ENCODE measurements at places on chromosomes 2 and 18.

GRCh38 chr2:20471902-20472559 is 25.2 kb downstream of the RHOB start:
- H3K4me3 ChIP-seq = no peak overlapping the region
- H3K36me3 ChIP-seq = no peaks in the 10 kb centered on the region

GRCh38 chr2:176157499-176158185 is 535 bp downstream of the HOXD3 start:
- no peak for DNase-seq
- peaks cover 6% of the 10 kb centered on the region for H3K36me3 ChIP-seq
- no peak overlapping the region for H3K27ac ChIP-seq
- H3K4me1 ChIP-seq = peaks cover 30% of the 10 kb centered on the region

- DNase-seq = no peak
- peak overlapping the region; percentile 41 for H3K27ac ChIP-seq
- H3K4me3 ChIP-seq = no peak overlapping the region
- H3K27me3 ChIP-seq = no peaks in the 10 kb centered on the region
- peaks cover 35% of the 10 kb centered on the region for H3K4me1 ChIP-seq
Measured at GRCh38 chr2:20624884-20625485, 25.9 kb downstream of the HS1BP3 start.

- no peaks in the 10 kb centered on the region for H3K36me3 ChIP-seq
- H3K27ac ChIP-seq = no peak overlapping the region
- no peak for DNase-seq
- H3K4me1 ChIP-seq = peaks cover 23% of the 10 kb centered on the region
Measured at GRCh38 chr2:128444121-128444771, 125.6 kb upstream of the HS6ST1 start.

DNA sequence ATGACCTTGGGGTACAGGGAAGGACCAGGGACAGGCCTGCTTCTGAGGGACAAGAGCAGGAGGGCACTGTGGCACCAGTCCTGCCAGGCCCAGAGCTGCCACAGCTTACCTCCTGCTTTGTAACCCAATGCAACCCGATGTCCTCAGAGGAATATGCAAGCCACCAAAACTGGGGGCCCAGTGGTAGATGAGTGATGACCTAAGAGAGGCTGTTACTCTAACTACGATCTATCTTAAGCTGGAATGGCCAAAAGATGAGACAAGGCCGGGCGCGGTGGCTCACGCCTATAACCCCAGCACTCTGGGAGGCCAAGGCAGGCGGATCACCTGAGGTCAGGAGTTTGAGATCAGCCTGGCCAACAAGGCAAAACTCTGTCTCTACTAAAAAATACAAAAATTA is 12.8 kb downstream of the CYB5A start:
- no peak overlapping the region for H3K4me3 ChIP-seq
- no peaks in the 10 kb centered on the region for H3K4me1 ChIP-seq
- H3K27me3 ChIP-seq = no peaks in the 10 kb centered on the region
- H3K36me3 ChIP-seq = no peaks in the 10 kb centered on the region
- H3K27ac ChIP-seq = no peak overlapping the region
- DNase-seq = no peak

- H3K27me3 ChIP-seq = no peaks in the 10 kb centered on the region
- no peak overlapping the region for H3K4me3 ChIP-seq
- peaks cover 35% of the 10 kb centered on the region for H3K4me1 ChIP-seq
- no peak for DNase-seq
- H3K27ac ChIP-seq = no peak overlapping the region
- no peaks in the 10 kb centered on the region for H3K36me3 ChIP-seq
Measured at GRCh38 chr18:34647251-34647650, 62.8 kb upstream of the DTNA start.

DNA sequence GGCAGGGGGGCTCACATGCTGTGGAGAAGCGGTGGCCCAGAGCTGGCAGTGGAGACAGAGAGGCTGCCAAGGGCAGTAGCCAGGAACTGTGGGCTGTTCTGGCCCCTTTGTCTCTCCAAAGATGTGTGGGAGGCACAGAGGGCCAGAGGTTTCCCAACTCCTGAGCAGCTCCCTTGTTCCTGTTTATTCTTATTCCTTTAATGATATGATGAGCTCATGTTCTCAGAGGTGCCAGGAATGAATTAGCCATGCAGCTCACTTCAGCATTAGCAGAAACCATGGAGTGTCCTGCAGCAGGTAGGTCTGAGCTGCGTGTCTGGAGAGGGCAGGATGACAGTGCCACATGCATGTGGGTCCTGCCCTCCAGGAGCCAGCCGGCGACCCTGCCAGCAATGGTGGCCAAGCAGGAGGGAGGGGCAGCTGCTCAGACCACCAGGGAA is 77.9 kb upstream of the FZD7 start:
- H3K27ac ChIP-seq = no peak overlapping the region
- no peak for DNase-seq
- H3K4me3 ChIP-seq = no peak overlapping the region
- peaks cover 12% of the 10 kb centered on the region for H3K4me1 ChIP-seq
- H3K36me3 ChIP-seq = no peaks in the 10 kb centered on the region
- H3K27me3 ChIP-seq = no peaks in the 10 kb centered on the region

DNA sequence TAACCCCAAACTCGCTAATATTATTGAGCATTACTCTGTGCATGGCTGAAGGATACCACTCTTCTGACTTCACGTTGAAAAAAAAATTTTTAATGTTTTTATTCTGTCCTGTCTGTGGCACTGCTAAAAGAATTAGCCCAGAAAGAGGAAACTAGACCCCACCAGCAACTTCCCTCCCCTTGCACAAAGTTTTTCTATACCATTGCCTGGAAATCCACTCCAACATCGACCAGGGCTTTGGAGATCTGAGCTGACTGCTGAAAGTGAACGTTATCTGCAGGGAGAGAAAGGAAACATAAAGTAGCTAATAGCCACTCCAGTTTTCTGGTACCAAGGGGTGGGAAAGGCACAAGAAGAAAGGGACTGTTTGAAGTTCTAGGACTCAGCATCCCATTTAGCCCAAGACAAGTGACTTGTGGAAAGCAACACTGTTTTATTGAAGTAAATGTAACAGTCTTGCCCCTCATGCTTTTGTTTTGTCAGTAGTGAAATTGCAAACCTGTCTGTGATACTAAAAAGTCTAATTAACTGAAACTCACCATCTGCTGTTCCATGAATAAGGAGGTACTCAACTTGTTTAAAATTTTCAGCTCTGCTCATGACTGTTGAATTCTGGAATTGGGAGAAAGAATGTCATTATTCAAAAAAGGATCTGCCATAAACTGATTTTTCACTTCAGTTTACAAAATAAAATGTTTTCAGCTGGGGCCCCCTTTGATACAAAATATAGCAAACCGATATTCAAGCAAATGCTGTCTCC is 79.1 kb downstream of the DPP4 start:
- H3K4me3 ChIP-seq = no peak overlapping the region
- no peak for DNase-seq
- no peaks in the 10 kb centered on the region for H3K36me3 ChIP-seq
- H3K27ac ChIP-seq = no peak overlapping the region
- no peaks in the 10 kb centered on the region for H3K27me3 ChIP-seq
- H3K4me1 ChIP-seq = no peaks in the 10 kb centered on the region

- H3K36me3 ChIP-seq = no peaks in the 10 kb centered on the region
- no peak for DNase-seq
- H3K27me3 ChIP-seq = no peaks in the 10 kb centered on the region
- no peaks in the 10 kb centered on the region for H3K4me1 ChIP-seq
Measured at GRCh38 chr2:148523315-148523714, 121.2 kb upstream of the EPC2 start.

DNA sequence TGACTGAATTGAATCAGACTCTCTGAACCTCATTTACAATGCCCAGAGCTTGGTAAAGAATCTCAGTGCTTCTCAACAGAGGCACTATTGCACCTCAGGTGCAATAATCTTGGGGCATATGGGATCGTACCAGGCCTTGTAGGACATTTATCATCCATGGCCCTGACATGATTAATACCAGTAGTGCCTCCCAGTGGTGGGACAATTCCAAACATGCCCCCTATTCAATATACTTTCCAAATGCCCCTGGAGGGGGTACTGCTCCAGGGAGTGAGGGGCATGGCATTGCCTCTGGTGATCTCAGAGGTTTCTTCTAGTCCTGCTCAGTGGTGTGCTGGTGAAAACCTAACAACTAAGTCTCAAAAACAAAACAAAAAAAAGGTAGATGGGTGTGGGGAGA is 174.9 kb upstream of the SMAD2 start:
- H3K27ac ChIP-seq = no peak overlapping the region
- H3K36me3 ChIP-seq = no peaks in the 10 kb centered on the region
- H3K27me3 ChIP-seq = no peaks in the 10 kb centered on the region
- no peak overlapping the region for H3K4me3 ChIP-seq
- no peaks in the 10 kb centered on the region for H3K4me1 ChIP-seq
- DNase-seq = no peak

DNA sequence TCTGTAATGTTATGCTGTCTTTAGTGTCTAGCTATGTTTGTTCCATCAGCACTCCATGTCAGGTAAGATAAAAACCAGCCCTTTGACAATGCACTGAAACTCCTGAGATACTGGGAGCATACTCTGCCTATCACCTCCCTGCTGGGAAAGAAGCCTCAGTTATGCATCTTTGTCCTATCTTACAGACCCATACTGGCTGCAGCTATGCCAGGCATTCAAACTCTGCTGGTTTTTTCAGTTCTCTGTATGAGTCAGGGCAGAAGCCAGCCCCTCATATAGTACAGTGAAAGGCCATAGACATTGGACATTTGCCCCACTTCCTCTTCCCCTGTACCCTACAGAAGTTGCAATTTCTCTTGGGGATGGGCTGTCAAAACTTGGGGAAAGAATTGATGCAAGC is 181.1 kb upstream of the RGPD4 start:
- H3K27me3 ChIP-seq = no peaks in the 10 kb centered on the region
- no peaks in the 10 kb centered on the region for H3K4me1 ChIP-seq
- H3K27ac ChIP-seq = no peak overlapping the region
- H3K36me3 ChIP-seq = no peaks in the 10 kb centered on the region
- no peak for DNase-seq

DNA sequence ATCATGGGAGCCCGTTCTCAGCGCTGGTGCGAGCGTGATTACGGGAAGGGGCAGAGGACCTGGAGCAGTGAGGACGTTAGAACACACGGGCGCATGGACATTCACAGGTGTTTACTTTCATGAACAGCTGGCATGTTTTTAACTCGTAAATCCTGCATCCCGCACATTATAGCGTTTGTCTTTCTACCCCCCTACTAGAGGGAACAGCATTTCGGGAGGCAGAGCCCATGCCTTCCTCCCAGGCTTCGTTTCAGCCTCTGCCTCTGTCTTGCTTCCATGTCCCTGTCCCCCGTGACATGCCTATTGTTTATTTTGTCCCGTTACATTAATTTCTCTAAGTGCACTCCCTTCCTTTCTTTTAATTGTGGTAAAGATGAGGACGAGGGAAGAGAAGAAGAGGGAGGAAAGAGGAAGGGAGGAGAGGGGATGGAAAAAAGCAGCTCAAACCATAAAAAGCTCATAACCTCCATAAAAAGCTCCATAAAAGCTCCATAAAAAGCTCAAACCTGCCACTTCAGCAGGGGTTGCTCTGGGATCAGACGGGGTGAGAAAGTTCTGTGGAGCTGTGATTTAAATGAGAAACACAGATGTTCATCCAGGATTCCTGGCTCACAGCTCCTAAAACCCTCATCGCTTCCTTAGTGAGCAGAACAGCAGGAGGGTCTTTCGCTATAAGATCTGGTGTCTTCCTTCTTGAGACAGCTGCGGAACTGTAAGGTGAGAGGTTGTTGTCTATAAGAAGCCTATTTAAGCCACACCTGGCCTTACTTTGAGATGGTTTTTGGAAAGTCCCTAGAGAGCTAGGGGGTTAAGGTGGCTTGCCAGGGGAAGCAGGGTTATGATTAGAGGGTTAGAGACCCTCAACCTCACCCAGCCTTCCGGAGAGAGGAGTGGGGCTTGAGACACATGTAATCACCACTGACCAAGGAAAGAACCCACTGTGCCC is 66.6 kb upstream of the SNTG2 start:
- H3K27ac ChIP-seq = no peak overlapping the region
- DNase-seq = no peak
- H3K4me3 ChIP-seq = no peak overlapping the region
- no peaks in the 10 kb centered on the region for H3K27me3 ChIP-seq
- no peaks in the 10 kb centered on the region for H3K4me1 ChIP-seq

GRCh38 chr2:238554468-238555315 is 128.0 kb downstream of the ASB1 start:
- H3K4me3 ChIP-seq = no peak overlapping the region
- H3K27ac ChIP-seq = no peak overlapping the region
- no peaks in the 10 kb centered on the region for H3K4me1 ChIP-seq
- DNase-seq = no peak
- no peaks in the 10 kb centered on the region for H3K36me3 ChIP-seq

DNA sequence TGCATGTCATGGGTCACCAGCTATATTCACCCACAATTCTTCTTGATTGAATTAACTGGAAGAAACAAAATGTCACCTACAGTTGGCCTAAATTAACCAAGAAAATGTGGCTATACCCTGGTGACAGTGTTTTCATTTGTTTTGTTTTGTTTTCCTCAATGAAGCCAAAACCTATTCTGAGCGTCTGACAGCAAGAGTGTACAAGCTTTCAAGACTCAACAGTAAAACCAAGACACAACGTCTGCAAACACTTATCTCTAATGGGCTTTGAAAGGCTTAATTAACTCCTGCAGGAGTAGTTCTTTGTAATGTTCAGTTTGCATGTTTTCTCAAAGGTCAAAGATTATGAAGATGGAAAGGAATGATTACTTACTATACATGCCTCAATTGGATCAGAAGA is 827.6 kb upstream of the KLHL29 start:
- no peaks in the 10 kb centered on the region for H3K4me1 ChIP-seq
- DNase-seq = no peak
- H3K27me3 ChIP-seq = no peaks in the 10 kb centered on the region
- no peak overlapping the region for H3K4me3 ChIP-seq
- H3K27ac ChIP-seq = no peak overlapping the region
- no peaks in the 10 kb centered on the region for H3K36me3 ChIP-seq

GRCh38 chr2:28152585-28153280 is 239.9 kb upstream of the FOSL2 start:
- H3K27me3 ChIP-seq = no peaks in the 10 kb centered on the region
- H3K4me1 ChIP-seq = no peaks in the 10 kb centered on the region
- DNase-seq = no peak
- H3K27ac ChIP-seq = no peak overlapping the region
- no peak overlapping the region for H3K4me3 ChIP-seq

DNA sequence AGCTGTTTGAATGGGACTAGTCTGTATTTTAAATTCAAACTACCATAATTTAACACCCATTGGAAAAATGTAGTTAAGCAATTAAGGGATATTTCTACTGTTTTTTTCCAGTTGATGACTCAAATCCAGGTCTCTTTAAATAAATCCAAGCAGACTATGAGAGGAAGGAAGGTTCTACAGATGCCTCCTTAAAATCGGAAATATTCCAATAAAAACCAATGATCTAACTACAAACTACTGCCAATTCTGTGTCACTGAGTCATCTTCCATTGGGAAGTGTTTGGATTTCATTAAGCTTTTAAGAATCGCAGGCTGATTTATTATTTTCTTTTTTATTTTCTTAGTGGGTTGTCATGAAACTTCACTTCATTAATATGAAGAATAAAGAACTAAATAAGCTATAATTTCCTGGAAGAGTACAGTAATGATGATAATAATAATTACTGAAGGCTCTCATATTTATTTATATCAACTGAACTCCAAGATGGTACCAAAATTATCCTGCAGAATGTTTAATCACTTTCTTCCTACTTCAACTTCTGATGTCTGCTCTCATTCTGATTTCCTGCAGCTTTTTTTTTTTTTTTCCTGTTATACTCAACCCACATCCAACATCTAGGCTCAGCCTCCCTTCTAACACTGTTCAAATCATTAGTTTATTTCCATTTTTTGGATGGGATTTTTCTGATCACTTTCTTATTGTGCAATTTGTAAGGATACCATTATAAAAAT is 166.3 kb upstream of the FN1 start:
- H3K4me3 ChIP-seq = no peak overlapping the region
- H3K27me3 ChIP-seq = no peaks in the 10 kb centered on the region
- no peaks in the 10 kb centered on the region for H3K36me3 ChIP-seq

- H3K27me3 ChIP-seq = no peaks in the 10 kb centered on the region
- no peak for DNase-seq
- H3K4me3 ChIP-seq = no peak overlapping the region
- H3K27ac ChIP-seq = no peak overlapping the region
Measured at GRCh38 chr2:64770781-64771334, 117.1 kb upstream of the SERTAD2 start.

All from thoracic aorta (tissue), 2 donors.